T-cell (primary cell): ENCODE measurements at places on chromosomes 3 and 15. TPM values are rescaled to one million over a fixed set of nuclear protein-coding genes. Genes with fewer than 3 reads are reported as not detected.

DNA sequence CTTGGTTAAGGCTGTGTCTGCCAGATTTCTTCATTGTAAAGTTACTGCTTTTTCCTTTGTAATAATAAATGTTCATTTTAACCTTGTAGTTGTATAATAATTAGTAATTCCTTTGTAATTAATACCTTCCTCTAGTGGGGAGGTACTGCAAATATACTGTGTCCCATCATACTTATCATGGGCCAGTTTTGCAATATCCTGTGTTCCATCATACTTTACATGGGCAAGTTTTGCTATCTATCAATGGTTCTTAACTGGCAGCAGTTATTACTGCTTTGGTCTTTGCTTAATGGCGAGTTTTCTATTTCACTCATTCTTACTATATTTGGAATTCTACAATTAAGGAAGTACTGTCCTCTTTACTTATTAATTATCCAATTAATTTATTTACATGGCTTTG lies 10.6 kb downstream of the ATP2C1 start:
- H3K27ac ChIP-seq = no peak overlapping the region
- no peaks in the 10 kb centered on the region for H3K36me3 ChIP-seq
- DNase-seq = no peak
- peaks cover 10% of the 10 kb centered on the region for H3K4me1 ChIP-seq
- H3K27me3 ChIP-seq = no peaks in the 10 kb centered on the region

- no peak overlapping the region for H3K4me3 ChIP-seq
- H3K4me1 ChIP-seq = no peaks in the 10 kb centered on the region
- no peaks in the 10 kb centered on the region for H3K36me3 ChIP-seq
- H3K27me3 ChIP-seq = peaks cover 2% of the 10 kb centered on the region
Measured at GRCh38 chr15:48279608-48280007, 51.6 kb upstream of the DUT start.

Gene MEX3B
- total RNA-seq = 1.6 TPM

Gene GPR62
- total RNA-seq = not detected

DNA sequence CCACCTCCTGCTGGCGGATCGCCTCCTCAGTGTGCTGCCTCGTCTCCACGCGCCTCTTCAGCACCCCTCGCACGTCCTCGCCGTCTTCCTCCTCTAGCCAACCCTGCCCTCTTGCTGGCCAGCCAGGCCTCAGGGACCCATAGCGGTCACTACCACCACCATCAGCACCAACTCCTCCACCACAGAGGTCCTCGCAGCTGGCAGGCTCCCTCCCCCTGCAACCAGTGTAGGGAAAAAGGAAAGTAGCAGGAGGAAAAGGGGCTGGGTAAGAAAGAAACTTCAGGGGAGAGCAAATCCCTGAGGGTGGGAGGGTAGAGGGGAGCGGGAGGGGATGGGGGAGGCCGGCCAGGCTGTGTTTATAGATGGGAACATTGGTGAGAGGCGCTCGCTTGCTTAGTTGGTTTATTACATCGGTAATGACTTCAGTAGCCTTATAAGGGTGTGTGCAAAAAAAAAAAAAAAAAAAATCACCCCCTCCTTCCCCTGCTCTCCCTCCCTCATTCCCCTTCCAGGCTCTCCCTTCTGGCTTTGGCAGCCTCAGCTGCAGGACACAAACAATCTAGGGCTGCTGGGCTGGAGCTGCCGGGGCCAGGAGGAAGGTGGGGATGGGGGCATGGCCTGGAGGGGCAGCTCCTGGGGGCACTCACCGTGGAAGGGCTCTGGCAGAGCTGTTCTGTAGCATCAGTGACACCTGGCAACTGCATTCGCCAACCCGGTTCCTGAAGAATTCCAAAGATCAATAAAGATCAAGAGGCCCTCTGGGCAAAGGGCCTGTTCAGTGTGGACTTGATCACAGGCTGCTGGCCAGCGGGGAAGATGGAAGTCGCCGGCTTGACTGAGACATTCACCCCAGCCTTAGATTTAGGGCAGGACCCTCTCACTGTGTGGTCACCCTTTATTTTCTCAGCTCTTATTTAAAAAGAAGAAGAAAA lies 116.2 kb upstream of the HACD2 start:
- no peak for DNase-seq
- H3K27ac ChIP-seq = no peak overlapping the region
- no peaks in the 10 kb centered on the region for H3K4me1 ChIP-seq
- no peak overlapping the region for H3K4me3 ChIP-seq

DNA sequence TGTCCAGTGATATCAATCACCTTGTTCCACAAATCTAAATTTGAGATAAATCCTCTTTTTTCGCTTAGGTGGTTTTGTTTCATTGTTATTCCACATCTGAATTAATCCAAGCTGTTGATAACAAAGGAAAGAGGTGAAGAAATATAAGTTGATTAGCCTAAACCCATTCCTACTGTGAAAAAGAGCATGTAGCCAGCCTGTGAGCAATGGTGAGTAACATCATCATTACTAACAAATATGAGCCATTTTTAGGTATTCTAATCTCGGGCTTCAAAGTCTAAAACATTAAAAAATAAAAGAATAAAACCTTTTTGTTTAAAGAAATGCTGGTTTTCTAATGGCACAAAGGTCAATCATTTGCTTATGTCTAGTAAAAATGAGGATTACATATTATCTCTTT lies 52.1 kb upstream of the P3H2 start:
- no peaks in the 10 kb centered on the region for H3K4me1 ChIP-seq
- DNase-seq = no peak
- H3K36me3 ChIP-seq = no peaks in the 10 kb centered on the region
- no peaks in the 10 kb centered on the region for H3K27me3 ChIP-seq
- no peak overlapping the region for H3K4me3 ChIP-seq

GRCh38 chr3:85342915-85343314 lies 384.1 kb downstream of the CADM2 start:
- no peak overlapping the region for H3K4me3 ChIP-seq
- H3K36me3 ChIP-seq = no peaks in the 10 kb centered on the region
- no peaks in the 10 kb centered on the region for H3K4me1 ChIP-seq
- no peak overlapping the region for H3K27ac ChIP-seq
- DNase-seq = no peak
- H3K27me3 ChIP-seq = no peaks in the 10 kb centered on the region

DNA sequence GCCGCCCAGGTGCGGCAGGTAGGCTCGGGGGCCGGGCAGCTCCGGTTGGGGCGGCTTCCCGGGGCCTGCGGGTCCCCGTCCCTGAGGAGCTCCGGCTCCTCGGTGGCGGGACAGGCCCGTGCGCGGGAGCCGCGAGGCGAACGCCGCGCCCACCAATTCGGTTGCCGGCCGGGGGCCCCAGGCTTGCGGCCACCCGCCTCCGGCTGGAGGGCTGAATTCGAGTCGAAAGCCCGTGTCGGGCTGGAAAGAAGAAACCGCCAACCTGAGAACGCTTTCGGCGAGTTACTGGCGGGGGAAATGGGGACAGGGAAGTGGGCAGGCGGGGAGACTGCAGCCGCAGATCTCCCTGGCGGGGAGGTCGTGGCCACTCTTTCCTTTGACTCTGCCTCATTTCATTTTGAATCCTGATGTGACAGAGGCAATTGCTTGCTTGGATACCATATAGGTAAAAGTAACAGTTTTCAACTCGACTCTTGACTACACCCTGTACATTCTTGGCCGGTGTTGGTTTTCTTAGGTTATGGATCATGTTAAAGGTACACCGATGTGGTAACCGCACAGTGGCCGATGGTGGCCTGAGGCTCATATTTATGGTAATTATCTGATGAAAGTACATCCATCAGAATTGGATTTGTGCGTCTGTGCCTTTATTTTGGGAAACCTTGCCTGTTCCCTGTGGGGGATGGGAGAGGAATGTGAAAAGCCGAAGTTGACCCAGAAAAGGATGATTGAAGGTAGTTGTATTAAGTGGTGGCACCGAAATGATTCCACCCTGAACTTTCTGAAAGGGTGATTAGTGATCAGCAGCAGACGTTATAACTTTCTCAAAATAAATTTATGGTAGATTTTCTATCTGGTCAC lies 1.7 kb downstream of the B3GNT5 start:
- H3K4me1 ChIP-seq = peaks cover 12% of the 10 kb centered on the region
- peak overlapping the region; percentile 95 for H3K4me3 ChIP-seq
- no peak for DNase-seq
- H3K36me3 ChIP-seq = no peaks in the 10 kb centered on the region
- peaks cover 38% of the 10 kb centered on the region for H3K27me3 ChIP-seq
- H3K27ac ChIP-seq = no peak overlapping the region

GRCh38 chr3:149547954-149548668 lies 73.6 kb downstream of the TM4SF4 start:
- H3K27me3 ChIP-seq = no peaks in the 10 kb centered on the region
- H3K4me1 ChIP-seq = no peaks in the 10 kb centered on the region
- H3K36me3 ChIP-seq = no peaks in the 10 kb centered on the region
- no peak for DNase-seq
- no peak overlapping the region for H3K27ac ChIP-seq
- H3K4me3 ChIP-seq = no peak overlapping the region

- H3K27me3 ChIP-seq = no peaks in the 10 kb centered on the region
- no peak overlapping the region for H3K27ac ChIP-seq
- H3K4me1 ChIP-seq = peaks cover 3% of the 10 kb centered on the region
Measured at GRCh38 chr15:85004550-85004949, 22.9 kb downstream of the PDE8A start.

Gene MYO9A
- 35.8 TPM for total RNA-seq

Gene ST3GAL6
- not detected for total RNA-seq

DNA sequence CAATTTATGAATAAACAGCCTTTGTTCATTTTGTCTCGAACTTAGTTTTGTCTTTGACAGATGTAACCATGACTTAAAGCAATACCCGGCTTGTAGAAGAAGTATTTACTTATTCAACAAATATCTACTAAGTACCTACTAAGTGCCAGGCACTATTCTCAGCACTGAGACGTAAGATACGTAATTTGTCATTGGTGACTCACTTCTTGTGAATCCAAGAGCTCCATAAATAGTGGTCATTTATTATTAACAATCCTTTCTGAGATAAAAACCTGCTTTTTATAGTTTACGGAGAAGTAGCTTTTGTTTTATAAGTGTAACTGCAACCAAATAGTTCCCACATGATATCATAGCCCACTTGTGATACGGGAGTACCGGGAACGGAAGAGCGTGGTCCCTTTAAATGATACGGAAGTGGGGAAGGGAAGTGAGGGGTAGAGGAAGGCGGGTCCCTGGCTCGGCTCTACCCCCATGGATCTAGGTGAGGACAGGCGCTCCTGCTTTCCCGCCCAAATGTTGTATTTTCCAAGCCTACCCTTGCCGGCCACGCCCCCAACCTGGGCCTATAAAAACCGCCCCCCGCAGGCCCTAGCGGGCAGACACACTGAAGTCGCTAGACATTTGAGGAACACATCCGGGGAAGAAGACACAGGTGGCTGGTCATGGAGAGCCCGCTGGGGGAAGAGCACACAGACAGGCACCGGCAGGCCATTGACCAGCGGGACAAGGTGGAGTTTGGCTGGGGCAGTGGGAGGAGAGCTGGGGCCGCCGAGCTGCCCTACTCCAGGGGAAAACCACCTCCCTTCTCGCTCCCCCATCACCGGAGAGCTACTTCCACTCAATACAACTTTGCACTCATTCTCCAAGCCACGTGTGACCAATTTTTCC lies at the start of gene SAMMSON:
Gene SAMMSON (plus strand): TSS at position 594 of the 888 bp plus-strand sequence.
- no peaks in the 10 kb centered on the region for H3K4me1 ChIP-seq
- no peak within 1 kb of the TSS for H3K27ac ChIP-seq
- H3K27me3 ChIP-seq = no peaks in the 10 kb centered on the region
- H3K4me3 ChIP-seq = no peak within 1 kb of the TSS

Gene TMEM108
- total RNA-seq = 0.96 TPM

DNA sequence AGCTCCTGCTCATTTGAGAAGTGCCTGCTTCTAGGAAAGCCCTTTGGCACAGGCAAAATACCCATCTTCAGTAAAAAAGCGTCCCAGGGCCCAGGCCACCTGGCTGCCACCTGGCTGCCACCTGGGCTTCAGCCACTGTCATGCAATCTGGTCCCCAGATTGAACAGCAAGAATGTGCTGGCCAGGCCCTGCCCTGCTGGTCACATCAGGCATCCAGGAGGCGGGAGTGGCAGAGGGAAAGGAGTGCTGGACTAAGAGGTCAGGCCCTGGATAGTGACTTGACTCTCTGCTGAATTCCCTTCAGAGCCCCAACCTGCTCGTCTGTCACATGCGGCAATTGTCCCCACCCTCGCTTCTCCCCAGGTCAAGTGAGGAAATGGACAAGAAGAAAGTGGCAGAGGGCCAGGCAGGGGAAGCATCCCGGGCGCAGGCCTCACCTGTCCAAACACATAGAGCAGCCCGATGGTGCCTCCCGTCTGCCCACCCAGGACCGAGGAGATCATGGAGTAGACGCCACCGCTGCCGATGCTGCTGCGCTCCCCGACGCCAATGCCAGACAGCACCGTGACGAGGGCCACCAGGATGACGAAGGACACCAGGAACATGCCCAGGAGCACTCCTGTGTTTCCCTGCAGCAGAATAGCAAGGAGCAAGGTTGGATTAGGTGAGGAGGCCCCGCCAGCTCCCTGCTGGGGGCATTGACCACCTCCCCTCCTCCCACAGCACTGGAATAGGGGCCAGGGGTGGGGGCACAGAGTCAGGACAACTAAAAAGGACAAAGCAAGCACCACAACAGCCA lies 25.5 kb downstream of the SLC12A8 start:
- H3K27ac ChIP-seq = no peak overlapping the region
- no peak overlapping the region for H3K4me3 ChIP-seq
- no peak for DNase-seq
- no peaks in the 10 kb centered on the region for H3K4me1 ChIP-seq

DNA sequence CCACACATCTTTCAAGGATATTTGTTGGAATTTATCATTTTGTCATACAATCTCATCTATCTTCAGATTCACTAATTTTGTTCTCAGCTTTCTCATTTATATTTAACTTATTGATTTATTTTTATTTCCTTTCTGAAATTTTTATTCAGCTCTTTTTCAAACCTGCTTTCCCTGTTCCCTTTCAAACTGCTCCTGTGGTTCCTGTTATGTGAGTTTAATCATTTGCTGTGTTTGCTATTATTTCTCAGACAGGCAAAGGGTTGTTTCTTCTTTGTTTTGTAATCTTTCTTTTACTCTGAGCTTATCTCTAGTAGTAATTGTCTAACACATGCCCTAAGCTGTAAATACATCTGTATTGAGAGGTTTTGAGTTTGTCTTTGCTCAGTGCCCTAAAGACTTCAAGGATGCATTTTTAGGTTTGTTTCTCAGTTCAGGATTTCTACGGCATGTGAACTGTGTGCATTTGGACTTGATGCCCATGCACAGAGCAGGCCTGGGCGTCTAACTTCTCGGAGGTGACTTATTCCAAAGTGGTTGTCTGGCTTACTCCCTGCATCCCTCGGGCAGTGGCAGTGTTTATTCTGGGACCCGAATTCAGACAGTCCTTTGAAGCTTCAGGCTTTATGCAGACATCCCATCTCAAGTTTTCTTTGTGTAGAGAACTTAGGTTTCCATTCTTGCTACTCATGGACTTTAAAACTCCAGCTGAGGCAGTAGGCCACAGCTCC lies 155.0 kb upstream of the TRIM42 start:
- no peaks in the 10 kb centered on the region for H3K36me3 ChIP-seq
- H3K27ac ChIP-seq = no peak overlapping the region
- DNase-seq = no peak
- H3K27me3 ChIP-seq = peaks cover 18% of the 10 kb centered on the region
- no peak overlapping the region for H3K4me3 ChIP-seq

GRCh38 chr3:127388427-127388826 lies 100.6 kb upstream of the PRR20G start:
- H3K36me3 ChIP-seq = no peaks in the 10 kb centered on the region
- H3K27ac ChIP-seq = no peak overlapping the region
- H3K4me1 ChIP-seq = no peaks in the 10 kb centered on the region
